Dorsolateral prefrontal cortex (tissue), 122 donors: ENCODE measurements at places on chromosomes 2 and 18.

- no peak for DNase-seq
Measured at GRCh38 chr2:100483895-100484294, 13.6 kb downstream of the NMS start.

- DNase-seq, result no peak
Measured at GRCh38 chr2:220077488-220077887, 450.1 kb downstream of the SLC4A3 start.

DNA sequence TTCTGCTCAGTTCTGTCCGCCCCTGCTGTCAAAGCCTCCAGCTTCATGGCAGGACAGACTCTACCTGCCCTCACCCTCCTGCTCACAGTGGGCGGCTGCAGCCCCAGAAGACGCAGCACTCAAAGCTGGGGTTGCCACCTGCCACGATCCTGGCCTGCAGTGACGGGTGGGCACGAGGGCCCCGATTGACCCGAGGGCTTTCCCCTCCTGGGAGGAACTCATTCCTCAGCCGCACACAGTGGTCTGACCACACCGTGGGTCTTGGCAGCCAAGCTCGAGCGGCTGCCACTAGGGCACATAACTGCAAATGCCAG is 47.1 kb downstream of the HS6ST1 start:
- peak; percentile 37 for DNase-seq

GRCh38 chr18:58378411-58379379 is 250.2 kb downstream of the ALPK2 start:
- DNase-seq, result no peak

GRCh38 chr2:232889876-232890401 is 19.9 kb downstream of the SNORC start:
- no peak for DNase-seq

DNA sequence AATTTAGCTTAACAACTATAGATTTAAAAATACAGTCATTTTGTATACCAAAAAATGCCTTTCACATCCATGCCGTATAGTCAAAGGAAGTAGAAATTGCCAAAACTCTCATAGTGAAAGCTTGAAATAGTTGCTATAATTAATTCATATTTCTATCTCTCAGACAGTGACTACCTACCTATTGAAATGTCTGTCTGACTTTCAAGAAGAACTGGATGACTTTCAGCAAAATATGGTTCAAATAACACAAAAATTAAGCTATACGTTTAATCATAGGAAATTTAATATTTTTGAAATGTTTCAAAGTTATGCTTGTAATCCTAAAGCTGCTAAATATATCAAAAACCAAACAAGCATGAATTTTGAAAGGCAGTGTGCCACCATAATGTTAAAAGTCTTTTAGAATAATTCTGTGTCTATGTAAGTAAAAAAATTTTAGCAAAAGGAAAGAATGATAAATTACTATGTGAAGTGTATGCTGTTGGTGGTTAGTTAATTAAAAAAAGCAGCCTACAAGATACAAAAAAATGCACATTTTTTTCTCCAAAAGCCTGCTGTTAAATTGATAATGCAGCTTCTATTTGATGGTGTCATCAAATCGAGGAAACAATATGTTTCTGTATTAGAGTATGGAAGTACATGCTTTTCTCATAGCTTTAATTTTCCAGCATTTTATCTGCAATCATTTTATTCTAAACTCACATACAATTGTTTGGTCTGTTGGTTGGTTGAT is 57.7 kb upstream of the ST6GAL2 start:
- no peak for DNase-seq

DNA sequence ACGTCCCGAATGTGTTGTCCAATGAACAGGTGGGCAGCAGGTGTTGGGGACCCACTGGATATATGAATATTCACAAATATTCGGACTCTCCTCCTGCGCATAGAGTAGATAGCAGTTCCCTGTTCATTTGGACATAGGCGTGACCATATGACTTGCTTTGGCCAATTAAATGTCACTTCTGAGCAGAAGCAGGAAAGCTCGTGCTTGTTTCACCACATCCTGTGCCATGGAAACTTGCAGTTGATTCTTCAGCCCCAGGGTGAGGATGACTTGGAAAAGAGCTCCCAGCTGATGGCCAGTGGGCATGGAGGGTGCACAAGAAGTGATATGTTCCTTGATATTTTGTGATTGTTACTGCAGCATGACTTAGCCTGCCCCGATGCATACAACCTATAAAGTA is 52.6 kb downstream of the PTPRM start:
- DNase-seq, result no peak

DNA sequence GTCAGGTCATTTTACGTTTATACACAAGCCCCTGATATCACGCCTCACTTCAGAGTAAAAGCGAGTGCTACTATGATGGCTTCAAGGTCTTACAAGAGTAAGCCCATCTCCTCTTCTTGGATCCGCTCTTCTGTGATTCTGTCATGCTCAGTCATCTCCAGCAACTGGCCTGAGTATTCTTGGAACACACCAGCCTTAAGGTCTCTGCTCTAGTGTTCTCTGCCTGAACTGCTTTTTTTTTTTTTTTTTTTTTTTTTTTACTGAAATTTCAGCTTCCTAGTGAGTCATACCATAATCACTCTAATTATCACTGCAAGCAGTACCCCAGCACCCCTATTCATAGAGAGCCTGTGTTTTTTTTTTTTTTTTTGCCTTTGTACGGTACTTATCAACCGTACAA is 1228.9 kb downstream of the CNTNAP5 start:
- DNase-seq, result no peak

GRCh38 chr2:127055786-127056076 is 51.2 kb downstream of the BIN1 start:
- no peak for DNase-seq

DNA sequence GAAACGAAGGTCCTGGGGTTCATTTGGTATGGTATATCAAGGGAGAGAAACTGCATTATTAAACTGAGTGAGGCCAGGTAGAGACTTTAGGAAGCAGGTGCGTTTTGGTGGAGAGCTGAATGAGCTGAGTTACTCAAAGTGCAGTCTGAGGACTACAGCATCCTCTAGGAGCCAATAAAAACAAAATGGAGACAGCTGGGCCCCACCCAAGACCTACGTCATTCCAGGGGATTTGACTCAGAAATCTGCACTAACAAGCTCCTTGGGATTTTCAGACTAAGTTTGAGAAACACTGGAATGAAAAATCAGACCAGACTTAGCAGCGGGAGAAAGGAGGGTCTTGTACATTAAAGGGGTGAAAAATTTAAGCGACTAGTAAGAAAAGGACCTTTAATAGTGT is 131.5 kb downstream of the UXS1 start:
- no peak for DNase-seq

GRCh38 chr2:120231564-120231973 is 8.4 kb upstream of the TMEM185B start:
- DNase-seq, result no peak

DNA sequence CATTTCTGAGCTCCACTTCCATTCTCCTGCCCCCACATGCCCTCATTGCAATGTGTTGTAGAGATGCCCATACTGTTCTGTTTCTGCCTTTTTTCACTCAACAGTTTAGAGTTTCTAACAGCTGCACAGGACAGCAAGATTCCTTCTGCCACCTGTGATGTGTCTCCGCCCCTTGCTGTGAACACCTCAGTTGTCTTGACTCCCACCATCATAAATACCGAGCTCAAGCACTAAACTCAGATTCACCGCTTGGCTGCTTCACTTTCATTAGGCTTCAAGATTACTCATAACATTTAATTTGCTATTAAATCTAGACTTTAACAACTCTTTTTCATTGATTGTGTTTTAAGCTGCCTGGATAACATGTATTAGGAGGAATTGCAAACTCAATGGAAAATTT is 141.0 kb downstream of the MAP2 start:
- no peak for DNase-seq

DNA sequence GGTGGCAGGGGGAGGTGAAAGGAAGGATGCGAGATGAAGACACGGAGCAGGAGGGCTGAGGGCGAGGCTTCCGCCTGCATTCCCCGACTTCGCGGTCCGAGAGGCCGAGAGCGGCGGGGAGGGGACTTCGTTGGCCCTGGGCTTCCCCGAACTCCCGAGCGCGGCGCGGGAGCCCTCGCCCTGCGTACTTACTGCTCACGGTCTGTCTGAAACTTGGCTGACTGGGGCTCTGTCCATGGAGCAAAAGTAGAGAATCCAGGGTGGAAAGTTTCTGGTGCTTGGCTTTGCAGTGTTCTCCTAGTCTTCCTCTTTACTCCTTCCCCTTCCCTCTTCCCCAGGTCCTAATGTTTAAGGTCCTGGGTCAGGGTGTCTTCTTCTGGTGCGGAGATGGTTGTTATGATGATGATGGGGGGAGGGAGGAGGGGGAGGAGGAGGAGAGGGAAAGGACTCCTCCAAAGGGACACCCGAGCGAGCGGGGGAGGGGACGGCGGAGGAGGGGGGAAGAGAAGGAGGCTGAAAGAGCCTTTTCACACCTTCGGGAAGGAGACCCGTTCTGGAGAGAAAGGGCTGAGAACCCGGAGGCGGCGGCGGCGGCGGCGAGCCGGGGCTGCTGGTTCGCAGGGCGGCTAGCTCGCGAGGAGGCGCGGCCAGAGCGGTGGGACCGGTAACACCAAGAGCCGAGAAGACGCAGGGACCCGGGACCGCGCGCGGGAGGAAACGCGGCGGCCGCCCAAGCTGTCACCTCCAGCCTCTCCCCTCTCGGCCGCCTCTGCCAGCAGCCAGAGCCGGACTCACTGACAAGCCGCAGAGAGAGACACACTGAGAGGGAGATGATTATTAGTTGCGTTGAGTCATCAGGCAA is at the start of gene SATB2:
Gene SATB2, minus strand, starts transcription at position 793 of the 862 bp plus-strand sequence. CDS start 1,902 bp downstream, outside the sequence.
- DNase-seq, result peak; percentile 55

DNA sequence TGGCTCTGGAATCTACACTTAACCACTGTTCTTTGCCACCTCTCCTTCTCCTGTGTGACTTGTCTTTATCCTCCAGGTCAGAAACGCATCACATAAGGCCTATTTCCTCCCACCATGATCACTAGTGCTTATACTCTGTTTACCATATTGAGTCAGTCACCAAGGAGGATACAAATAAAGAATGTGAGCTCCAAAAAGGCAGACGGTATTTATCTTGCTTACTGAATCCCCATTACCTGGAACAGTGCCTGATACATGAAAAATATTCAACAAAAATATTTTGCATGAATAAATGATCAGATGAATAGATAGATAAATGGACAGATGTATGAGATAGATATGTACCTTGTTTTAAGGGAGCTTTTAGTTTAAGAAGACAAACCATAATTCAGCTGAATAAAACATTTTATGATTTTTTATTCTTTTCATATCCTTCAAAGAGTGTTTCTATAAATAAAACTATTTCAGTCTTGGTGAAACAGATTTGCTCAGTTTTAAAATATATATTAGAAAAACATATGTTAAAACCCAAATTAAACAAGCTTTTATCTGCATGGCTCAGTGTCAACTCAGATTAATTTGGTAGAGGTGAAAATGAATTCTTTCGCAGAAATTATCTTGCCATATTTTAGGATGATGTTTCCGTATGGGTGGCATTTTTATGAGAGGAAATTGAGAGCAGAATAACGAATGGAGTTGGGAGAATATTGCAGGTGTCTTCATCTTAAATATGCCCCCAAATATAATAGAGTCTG is 799.9 kb downstream of the DCC start:
- no peak for DNase-seq

DNA sequence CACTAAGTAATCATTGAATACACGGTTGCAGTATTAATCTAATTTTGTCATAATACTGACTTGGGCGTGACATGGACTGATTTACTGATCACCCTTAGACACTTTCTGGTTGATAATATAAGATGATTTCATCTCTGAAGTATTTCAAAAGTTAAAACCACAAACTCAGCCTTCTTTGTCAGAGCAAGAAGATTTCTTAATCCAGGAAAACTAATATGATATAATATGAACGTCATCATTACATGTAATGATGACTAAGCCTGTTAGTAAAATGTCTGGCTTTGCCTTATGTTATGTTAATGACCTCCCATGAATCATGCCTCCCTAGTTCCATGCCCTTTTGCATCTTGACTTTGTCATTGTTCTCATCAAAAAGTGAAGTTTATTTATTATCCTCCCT is 1325.0 kb upstream of the CDH2 start:
- DNase-seq, result no peak

GRCh38 chr18:8221452-8221851 is 387.8 kb upstream of the RAB12 start:
- DNase-seq, result no peak

DNA sequence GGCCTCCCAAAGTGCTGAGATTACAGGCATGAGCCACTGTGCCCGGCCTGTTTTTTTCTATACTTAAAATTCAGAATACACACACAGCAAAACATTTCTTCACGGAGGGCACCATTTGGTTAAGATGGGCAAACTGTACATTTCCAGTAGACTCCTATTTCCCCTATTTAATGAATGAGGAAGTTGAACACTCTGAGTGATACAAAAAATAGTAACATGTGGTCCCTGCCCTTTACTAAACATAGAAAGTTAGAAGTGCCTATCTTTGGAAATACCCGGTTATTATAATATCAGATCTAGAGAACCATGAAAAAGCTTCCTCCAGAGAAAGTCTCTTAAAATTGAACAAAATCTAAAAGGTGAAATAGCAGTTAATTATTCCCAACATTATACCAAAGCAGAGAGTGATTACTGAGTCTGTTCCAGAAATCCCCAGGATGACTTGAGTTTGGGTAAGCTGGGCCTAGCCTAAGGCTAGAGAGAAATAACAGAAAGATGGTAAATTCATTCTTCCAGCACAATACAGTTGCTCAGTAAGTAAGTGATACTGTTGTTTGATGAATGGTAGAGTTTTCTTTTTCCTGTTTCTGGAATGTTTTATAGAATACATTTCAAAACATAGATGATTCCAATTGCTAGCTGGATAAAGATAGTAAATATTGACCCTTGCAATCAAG is 23.3 kb upstream of the RMC1 start:
- DNase-seq, result no peak

DNA sequence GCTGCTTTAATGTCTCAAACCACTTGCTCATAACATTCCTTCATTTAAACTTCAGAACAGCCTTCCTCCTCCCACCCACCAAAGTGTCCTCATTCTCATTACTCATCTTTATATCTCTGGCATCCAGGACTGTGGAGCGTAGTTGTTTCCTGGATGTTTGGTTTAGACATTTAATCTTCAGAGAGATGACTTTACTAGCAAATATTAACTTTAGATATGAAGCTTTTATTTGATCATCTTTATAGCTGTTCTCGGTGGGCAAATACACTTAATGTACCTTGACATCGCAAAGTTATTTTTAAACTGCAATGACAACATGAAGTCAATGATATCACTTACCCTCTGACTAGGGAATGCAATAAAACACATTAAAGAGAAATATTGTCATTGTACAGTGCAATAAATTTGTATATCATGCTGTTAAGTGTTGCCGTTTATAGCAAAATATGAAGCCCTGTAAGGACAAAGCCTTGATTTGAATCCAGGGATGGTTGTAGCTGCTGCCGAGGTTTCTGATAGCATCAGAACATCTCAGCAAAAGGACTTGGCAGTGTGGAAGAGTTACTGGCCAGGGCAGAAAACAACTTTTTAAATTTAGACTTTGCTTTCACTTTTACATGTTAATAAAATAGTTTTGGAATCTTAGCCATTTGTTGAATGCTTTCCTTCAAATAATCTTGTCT is 4.6 kb upstream of the LAMA3 start:
- no peak for DNase-seq

GRCh38 chr2:142724186-142724585 is 153.3 kb upstream of the KYNU start:
- DNase-seq, result no peak

- no peak for DNase-seq
Measured at GRCh38 chr2:111145103-111145760, 24.5 kb downstream of the BCL2L11 start.
